ENCODE measurements at places on chromosomes 2 and 18. TPM values are rescaled to one million over a fixed set of nuclear protein-coding genes. Genes with fewer than 3 reads are reported as not detected.

DNA sequence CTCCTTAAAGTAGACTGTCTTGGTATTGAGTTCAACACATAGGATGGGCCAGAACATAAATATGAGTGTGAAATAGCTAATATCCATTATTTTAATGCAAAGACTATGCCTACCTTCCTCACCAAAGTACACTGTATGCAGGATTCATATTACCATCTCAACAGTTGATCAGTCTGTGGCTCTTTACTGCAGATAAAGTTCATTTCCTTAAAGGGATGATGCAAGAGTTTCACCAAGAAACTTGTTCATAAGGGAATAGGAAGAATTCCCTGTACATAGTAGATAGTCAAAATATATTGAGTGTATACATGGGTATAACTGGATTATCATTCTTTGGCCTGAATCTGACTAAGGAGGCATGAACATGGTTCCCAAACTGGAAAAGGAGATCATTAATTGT is 35.0 kb downstream of the MARS2 start:
- H3K27ac ChIP-seq = no peak overlapping the region
- DNase-seq = no peak
- no peaks in the 10 kb centered on the region for H3K36me3 ChIP-seq
- no peak overlapping the region for H3K4me3 ChIP-seq

GRCh38 chr18:60329131-60329530 is 43.4 kb downstream of the MC4R start:
- no peaks in the 10 kb centered on the region for H3K4me1 ChIP-seq
- H3K36me3 ChIP-seq = no peaks in the 10 kb centered on the region
- no peak for DNase-seq
- H3K27ac ChIP-seq = no peak overlapping the region
- no peaks in the 10 kb centered on the region for H3K27me3 ChIP-seq
- no peak overlapping the region for H3K4me3 ChIP-seq

- peak overlapping the region; percentile 85 for H3K4me3 ChIP-seq
- H3K27ac ChIP-seq = peak overlapping the region; percentile 29
- no peak for DNase-seq
- peaks cover 4% of the 10 kb centered on the region for H3K36me3 ChIP-seq
Measured at GRCh38 chr18:501406-501714, 859 bp upstream of the COLEC12 start.

DNA sequence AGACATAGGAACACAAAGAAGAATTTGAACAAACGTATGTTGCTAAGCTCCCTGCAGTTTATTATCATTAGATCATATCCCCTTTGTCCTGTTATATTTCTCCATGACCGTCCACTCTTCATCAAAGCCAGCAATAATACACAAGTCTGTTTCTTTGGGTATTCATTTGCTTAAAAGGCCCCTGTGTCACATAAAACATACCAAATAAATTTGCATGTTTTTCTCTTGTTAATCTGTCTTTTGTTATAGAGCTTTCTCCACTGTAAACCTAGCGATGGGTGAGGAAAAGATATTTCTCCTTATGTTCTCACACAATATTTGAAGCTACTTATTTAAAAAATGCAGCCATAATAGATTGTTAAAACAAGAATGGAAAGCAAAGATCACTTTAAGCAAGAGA is 42.9 kb upstream of the REL start:
- H3K27me3 ChIP-seq = peaks cover 10% of the 10 kb centered on the region
- H3K4me3 ChIP-seq = no peak overlapping the region
- H3K27ac ChIP-seq = no peak overlapping the region
- no peak for DNase-seq
- no peaks in the 10 kb centered on the region for H3K36me3 ChIP-seq

DNA sequence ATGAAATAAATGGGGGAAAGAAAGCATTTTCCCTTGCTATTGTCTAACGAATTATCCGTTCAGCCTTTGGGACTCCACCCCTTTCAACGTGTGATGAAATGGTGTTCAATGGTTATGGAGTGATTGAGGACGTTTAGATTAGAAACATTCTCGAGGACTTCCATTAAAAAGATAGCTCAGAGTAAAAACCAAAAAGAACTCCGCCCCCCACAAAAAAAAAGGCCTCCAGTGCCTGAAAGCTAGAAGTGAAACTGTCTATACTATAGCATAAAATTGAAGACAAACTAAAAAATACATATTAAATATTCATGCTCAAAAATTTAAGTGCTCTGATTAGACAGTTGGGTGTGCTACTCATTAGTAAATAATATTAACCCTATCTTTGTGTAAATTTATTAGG is 3.0 kb upstream of the ZNF516 start:
- no peak for DNase-seq
- no peaks in the 10 kb centered on the region for H3K27me3 ChIP-seq
- H3K4me1 ChIP-seq = peaks cover 21% of the 10 kb centered on the region

- no peak overlapping the region for H3K27ac ChIP-seq
- H3K36me3 ChIP-seq = no peaks in the 10 kb centered on the region
- no peak overlapping the region for H3K4me3 ChIP-seq
- no peaks in the 10 kb centered on the region for H3K27me3 ChIP-seq
Measured at GRCh38 chr18:8656232-8656631, 47.0 kb downstream of the RAB12 start.

- H3K27me3 ChIP-seq = peaks cover 10% of the 10 kb centered on the region
- no peak for DNase-seq
- H3K4me3 ChIP-seq = no peak overlapping the region
- H3K27ac ChIP-seq = peak overlapping the region; percentile 35
- no peaks in the 10 kb centered on the region for H3K36me3 ChIP-seq
- H3K4me1 ChIP-seq = peaks cover 16% of the 10 kb centered on the region
Measured at GRCh38 chr2:96683972-96684820, 41.6 kb downstream of the FER1L5 start.

- no peaks in the 10 kb centered on the region for H3K36me3 ChIP-seq
- H3K4me3 ChIP-seq = peak overlapping the region; percentile 92
- H3K4me1 ChIP-seq = peaks cover 16% of the 10 kb centered on the region
- DNase-seq = no peak
- peaks cover 21% of the 10 kb centered on the region for H3K27me3 ChIP-seq
Measured at GRCh38 chr2:226031647-226032501, 632.4 kb downstream of the NYAP2 start.

Gene DTNA
- 8.6 TPM for total RNA-seq

Gene SULT1C2
- 5.9 TPM for total RNA-seq

Gene UBXN4
- total RNA-seq = 101 TPM

Gene DHRS9
- 1.3 TPM for total RNA-seq

Gene PAIP2B
- 21.5 TPM for total RNA-seq

Data from type B pancreatic cell (in vitro differentiated cells).